Cerebellum (tissue), 4 donors: ENCODE measurements at places on chromosomes 4 and X.

DNA sequence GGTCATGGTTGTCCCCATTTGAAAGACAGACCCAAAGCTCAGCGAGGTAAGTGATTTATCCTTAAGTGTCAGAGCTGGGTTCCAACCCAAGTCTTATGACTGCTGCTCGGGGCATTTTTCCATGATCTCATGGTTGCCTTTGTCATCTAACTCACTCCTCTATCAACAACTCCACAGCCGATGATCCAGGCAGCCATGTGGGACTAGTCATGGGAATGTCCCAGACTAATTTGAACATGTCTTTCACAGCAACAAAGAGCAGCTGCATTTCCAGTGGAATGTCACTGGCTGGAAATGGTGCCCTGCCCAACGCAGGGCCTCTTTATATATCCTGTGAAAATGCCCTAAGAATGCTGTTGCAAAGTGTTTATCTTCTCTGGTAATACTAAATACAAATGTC lies 284.8 kb upstream of the PPARGC1A start:
- no peak for DNase-seq

- DNase-seq = no peak
These were observed 27.6 kb downstream of the C4orf54 start for GRCh38 chr4:99629962-99630554.

GRCh38 chr4:122909683-122910082 lies 12.7 kb downstream of the NUDT6 start:
- DNase-seq = no peak

DNA sequence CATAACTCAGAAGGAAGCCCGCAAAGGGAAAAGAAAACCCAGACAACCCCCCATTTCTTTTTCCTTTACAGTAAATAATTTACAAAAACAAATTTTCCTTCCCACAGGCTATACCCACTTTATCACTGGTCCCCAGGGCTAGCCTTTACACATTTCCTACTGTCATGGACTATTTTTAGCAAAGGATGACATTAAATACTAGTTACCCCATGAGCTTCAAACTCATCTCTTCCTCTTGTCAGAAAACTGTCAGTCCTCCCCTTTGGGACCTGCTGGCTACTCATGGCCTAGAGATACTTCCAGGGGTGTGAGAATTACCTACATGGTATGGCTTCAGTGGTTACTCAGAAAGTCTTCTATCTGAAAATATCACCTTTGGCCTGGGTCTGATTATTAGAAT lies 11.9 kb downstream of the TSC22D3 start:
- no peak for DNase-seq

- DNase-seq = no peak
These were observed 546.5 kb upstream of the FAT1 start for GRCh38 chr4:187270154-187270553.

GRCh38 chr4:2836391-2836859 lies 7.2 kb upstream of the ADD1 start:
- DNase-seq = no peak
